ENCODE measurements at places on chromosomes 6 and 20.

DNA sequence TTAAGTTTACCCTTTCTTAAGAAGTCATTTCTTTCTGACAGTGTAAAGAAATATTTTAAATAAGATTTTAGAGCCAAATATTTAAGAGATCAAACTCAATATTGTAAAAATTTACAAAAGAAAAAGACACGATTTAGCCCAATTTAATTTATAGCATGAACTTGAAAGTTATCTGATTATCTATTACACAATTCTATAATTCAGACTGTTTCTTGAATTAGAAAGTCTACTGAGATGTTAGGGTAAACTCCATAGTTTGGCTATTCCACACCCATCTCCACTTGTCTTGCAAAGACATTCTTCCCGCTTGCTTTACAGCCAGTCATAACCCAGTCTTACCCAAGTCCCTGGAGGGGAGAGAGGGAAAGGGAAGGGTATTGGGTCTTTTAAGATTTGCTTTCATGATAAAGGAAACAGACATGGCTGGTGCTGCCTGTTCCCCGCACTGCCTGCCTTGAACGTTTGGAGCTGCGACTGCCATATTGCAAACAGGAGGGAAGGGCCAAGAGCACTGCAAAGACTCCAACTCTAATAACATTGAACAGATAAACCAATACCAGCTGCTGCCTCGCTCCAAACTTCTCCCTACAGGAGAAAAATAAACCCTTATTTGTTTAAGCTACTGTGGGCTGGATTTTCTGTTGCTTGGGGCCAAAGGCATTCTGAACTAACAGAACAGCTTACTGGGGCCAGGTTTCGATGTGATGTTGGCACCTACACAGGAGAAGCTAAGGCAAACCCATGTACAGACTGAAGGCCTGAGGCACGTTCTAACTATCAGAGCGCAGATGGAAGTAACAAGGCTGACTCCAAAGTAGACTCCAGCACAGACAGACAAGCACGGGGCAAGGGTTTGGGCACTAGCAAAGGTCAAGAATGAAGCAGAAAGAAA lies 552.3 kb upstream of the JARID2 start:
- no peak for DNase-seq

- peak; percentile 88 for DNase-seq
Observed at GRCh38 chr6:106546691-106547414, 82.4 kb downstream of the RTN4IP1 start.

- DNase-seq, result no peak
Observed at GRCh38 chr6:45892696-45893245, 122.9 kb downstream of the CLIC5 start.

DNA sequence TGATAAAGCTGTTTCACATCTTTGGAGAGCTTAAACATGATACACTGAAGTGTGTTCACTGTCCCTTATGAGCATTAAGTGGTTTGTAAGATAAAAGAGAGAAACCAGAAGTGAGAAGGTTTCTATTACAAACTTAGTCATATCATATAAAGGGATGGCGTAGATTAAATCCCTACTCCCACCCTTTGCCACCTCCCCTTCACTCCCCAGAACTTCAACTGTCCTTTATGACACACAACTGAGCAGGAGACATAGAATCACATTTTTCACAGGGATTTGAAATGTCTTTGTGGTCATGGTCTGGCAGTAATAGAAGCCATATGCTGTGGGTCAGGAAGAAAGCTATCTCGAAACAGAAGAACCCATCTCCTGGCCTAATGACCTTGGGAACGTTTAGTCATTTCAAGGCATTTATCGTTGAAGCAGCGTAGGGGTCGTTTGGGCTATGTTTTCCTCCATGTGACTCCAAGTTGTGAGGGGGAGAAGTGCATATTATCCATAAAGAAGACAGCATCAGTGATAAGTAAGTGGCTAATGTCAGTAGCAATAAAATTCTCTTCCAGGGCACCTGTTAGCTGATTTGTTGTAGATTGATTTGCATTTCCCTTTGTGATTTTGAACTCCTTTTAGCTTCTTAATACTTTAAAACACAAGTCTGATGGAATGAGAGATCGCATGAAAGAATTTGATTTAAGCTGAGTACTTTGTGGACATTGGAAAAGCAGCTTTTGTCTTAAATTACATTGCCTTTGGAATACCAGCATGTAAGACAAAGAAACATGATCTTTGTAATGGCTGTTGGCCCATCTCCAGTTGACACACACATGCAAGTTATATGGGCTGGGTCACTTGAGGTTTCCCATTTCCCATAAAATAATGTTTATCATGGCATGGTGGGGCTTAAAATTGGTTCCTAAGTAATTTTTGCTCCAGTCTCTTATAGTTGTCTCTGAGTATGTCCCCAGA lies 501.5 kb upstream of the FLRT3 start:
- DNase-seq, result peak; percentile 77

DNA sequence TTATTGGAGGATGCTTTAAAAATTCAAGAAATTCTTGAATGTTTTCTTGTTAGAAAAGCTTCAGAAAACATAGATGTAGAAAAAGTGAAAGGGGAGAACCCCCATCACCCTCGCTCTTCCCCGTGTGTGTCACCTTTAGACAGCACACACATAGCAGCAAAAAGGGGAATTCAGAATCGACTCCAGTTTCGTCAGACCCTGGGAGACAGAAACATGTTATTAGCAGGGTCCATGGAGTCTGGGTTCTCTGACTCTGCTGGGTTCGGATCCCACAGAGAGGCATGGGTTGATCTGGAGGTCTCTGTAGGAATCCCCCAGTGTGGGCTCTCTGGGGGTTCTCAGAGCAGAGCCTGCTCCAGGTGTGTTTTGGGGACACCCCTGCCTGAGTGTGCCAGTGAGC lies 43.7 kb downstream of the ARHGAP40 start:
- no peak for DNase-seq

GRCh38 chr6:155126727-155127439 lies 131.8 kb downstream of the TIAM2 start:
- peak; percentile 89 for DNase-seq

DNA sequence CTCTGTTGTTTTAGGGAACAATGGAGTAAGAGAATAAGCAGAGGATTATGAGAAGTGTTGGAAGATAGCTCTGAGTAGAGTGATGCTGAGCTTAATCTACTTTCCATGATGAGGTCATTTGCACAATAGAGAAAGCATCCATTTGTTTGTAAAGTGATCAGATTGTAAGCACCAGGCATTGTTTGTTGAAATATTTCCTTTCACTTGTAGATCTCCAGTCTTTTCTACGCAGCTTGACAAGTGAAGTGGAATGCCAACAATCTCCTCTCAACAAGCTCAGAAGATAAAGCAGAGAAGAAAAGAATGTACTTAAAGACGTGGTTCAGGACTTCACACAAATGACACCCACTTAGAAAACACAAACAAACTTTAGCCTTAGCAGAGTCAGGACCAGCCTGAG lies 80.1 kb upstream of the MARCKS start:
- no peak for DNase-seq

- no peak for DNase-seq
Observed at GRCh38 chr6:158113802-158114201, 54.3 kb downstream of the SERAC1 start.

DNA sequence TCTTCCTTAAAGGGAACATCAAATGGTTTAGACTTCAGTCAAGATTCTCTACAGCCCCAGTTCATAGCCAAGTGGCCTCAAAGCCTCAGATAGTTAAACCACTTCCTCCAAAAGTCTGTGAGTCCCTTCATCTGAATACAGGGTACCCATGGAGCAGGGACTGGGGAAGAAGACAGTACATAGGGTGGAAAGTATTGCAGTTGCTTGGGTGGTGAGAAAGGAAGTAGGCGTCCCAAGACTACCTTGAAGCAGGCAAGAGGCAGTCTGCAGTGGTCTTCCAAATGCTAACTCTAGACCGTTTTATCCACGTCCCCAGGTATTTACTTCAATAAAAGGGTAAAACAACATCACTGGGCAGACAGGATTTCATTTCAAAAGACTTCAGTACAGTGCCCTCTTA lies 2.0 kb downstream of the FYN start:
- no peak for DNase-seq

DNA sequence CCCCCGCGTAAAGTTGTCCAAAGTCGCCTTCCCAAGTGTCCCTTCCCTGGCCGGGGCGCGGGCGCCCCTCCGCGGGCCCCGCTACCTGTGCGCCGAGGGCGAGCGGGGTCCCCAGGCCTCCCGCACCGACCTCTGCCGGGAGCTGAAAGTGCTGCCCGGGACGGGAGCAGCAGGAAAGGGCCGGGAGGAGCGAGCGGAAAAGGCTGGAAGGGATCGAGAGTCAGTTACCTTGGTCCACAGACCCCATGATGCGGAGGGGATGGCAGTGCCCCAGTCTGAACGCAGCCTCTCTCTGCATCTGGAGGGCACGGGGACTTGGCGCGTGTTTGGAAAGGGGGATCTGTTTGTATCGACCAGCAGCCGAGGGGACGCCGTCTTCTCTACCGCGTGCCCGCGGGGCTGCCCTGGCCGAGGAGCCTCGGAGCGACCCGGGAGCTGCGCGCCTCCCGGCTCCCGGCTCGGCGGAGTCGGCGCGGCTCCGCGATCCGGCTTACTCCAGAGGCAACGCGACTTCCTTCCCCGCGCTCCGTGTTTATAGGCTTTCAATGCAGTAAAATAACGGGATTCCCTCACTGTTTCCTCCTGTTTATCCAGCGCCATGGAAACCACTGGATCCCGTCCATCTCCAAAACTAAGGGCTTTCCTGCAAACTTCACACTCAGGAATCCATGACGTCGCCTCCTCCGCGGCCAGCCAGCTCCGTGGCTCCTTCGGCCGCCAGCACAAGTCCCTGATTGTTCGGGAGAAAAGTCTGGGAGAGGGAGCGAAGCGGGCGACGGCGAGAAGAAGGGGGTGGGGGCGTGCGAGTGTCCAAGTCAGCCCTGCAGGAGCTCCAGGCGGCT lies 20.0 kb upstream of the NFATC2 start:
- DNase-seq, result peak; percentile 97

- no peak for DNase-seq
Observed at GRCh38 chr6:1855890-1856289, 246.2 kb downstream of the FOXC1 start.

DNA sequence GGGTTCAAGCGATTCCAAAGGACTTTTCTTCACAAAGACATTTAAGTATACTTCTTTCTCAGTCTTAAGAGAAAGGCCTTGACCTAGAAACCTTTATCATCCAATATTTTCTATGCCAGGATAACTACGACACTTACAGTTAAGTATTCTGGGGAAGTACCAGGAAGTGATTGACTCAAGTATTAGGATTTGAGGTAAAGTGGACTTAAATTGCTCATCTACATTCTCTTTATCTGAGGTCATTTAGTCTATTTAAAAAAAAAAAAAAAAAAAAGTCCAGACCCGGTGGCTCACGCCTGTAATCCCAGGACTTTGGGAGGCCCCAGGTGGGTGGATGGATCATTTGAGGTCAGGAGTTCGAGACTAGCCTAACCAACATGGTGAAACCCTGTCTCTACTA lies 114.7 kb downstream of the ZFAND3 start:
- peak; percentile 28 for DNase-seq

DNA sequence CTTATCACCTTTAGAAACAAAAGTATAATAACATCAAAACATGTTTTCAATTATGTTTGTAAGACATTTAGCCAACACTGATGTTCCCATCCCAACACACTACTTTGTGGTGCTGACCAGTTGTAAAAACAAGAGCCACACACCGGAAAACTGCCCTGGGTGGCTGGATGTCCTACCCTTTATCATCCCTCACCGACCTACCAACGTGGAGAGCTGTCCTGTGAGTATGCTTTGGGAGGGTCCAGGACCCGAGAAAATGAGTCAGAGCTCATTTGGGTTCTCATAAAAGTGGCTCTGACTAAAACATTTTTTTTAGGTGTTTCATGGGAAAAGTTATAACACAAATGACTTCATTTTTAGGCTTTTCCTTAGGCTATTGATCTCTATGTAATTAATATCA lies 29.3 kb upstream of the CTAGE9 start:
- peak; percentile 65 for DNase-seq

DNA sequence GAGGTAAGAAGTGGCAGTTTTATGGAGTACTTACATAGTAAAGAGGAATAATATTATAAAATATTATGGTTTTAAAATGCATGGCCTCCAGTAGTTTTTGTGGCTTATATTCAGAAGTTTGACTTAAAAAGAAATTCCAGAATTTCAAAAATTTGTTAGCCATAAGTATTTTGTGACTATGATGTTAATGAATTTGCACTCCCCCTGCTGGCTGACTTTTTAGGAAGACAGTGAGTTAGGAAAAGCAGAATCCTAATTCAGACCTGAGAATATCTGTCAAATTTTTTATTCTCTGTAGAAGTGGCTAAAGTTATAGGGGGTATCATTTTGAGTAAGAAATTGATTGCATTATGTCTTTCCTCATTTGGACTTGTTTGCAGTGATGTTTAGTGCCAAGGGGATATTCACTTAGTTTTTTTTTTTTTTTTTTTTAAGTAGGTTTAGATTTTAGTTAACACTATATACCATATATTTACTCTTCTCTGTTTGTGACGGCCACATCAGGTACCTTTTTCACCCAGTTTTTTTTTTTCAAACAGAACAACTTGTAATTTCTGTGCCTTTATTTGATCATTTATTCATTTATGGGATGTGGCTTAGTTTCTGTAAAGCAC lies 40.8 kb downstream of the ZFAND3 start:
- peak; percentile 61 for DNase-seq

- no peak for DNase-seq
Observed at GRCh38 chr20:32289661-32290431, 12.4 kb downstream of the KIF3B start.

- DNase-seq, result peak; percentile 37
Observed at GRCh38 chr6:84422380-84422968, 195.0 kb upstream of the CEP162 start.

- DNase-seq, result peak; percentile 5
Observed at GRCh38 chr6:135147637-135148592, 33.2 kb upstream of the MYB start.

GRCh38 chr6:53119772-53120409 lies 28.8 kb downstream of the GCM1 start:
- peak; percentile 42 for DNase-seq

GRCh38 chr6:105839266-105839665 lies 246.9 kb upstream of the PRDM1 start:
- peak; percentile 68 for DNase-seq

DNA sequence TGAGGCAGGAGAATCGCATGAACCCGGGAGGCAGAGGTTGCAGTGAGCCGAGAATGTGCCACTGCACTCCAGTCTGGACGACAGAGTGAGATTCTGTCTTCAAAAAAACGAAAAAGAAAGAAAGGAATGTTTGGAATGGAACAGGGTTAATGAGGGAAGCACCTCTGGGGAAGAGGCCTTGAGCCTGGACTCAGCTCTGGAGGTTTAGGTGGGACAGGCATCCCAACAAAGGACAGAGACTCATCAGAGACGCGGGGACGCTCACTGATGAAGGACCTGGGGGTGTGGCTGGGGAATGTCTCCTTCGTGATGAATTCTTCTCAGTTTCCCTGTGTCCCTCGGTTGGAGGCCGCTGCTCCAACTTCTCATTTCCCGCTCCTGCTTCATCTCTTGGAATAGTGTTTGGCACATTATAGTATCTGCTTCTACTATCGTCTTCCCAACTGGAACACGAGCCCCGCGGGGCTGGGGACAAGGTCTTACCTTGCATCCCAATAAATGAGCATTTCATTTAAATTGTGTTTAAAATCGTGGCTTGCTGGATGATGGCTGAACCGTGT lies 27.6 kb downstream of the KIF25 start:
- no peak for DNase-seq
